Activated T-cell treated with anti-CD3 and anti-CD28 coated beads, Interleukin-2, amount 50 U/mL, for 24 hours (primary cell): ENCODE measurements at places on chromosomes 5 and 9.

DNA sequence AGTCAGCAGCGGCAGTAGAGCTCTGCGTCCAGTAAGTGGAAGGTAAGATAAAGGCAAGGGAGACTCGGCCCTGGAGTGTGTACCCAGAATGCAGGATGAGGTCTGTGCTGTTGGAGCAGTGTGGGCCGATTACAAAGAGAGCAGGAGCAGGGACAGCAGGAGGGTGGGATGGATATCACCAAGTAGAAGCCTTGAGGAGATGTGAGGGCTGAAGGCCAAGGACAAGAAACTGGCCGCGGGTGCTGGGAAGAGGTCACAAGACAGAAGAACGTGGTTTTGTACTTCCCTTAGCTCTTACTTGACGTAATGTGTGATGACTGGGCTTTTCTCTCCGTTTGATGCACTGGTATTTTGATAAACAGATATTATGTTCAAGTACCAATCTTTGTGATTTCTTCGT lies 43.7 kb downstream of the OR2V1 start:
- DNase-seq, result no peak

GRCh38 chr5:55306641-55307382 lies 682 bp downstream of the DHX29 start:
- no peak for DNase-seq

DNA sequence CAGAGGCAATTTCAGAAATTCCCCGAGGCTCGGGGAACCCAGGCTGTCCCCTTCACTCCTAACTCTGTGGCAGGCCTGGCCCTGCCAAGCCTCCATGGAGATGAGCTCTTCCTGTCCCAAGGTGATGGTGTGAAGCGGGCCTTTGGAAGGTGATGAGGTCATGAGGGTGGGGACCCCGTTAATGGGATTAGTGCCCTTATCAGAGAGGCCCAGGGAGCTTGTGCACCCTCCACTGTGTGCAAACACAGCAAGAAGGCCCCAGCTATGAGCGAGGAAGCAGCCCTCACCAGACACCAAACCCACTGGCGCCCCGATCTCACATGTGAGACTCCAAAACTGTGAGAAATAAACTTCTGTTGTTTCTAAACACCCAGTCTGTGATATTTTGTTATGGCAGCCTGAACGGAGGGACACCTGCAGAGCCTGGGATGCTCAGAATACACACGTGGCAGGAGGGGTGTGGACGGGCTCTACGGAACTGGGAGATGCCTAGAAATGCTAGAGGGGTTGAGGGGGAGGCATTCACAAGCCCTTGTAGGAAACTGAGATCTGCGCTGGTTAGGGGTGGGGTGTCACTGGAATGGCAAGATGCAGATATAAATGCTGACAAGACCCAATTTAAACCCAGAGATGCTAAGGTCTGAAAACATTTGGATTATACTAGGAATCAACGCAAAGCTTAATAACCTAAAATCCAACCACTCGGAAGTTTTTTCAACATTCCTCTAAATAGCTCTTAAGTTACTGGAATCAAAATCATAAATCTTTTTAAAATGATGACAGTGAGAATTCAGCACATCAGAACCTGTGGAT lies 46.9 kb downstream of the ADAMTS2 start:
- no peak for DNase-seq

- no peak for DNase-seq
Observed at GRCh38 chr9:134055981-134056461, 11.8 kb downstream of the BRD3 start.

DNA sequence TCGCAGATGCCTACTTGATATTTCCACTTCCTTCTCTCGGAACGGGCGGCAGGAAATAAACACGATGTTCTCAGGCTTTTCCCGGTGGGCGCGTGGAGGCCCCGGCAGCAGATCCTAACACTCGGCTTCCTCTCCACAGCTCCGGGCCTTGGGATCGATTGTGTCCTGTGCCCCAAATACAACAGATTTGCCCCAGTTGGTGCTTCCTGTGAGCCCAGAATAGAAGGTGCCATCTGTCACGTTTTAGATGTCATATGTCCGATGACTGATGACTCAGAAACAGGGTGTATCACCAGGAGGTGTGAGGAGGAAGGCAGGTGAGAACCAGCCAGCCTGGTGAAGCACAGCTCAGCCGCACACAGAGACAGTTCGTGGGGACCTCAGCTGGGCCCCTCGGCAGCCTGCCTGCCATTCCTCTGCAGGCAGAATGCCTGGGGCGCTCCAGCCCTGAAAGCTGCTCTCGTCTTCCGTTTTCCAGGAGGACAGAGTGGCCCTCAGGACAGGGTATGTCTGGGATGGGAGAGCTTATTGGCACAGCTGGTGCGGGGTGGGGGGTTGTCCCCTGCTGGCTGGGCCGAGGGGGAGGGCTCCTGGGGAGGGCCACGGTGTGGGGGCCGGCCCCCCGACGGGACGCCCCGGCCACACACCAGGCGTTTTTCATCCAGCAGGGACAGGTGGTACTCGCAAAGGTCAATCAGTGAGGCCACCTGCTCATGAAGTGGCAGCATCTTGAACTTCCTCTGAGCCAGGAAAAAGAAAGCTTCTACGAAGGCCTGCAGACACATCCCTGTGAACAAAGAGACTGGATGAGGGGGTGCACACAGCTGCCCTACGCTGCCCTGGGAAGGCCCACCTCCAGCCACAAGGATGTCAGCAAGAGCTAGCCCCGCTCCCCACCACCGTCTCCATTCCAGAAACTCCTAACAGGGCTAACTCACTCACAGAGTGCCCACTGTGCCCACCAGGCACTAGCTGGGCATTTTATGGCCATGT lies 171.0 kb downstream of the DAB2IP start:
- no peak for DNase-seq
